Activated CD8-positive, alpha-beta T cell treated with anti-CD3 and anti-CD28 coated beads, Interleukin-2, amount 10 ng/mL, durations not matched to agents 7 days and 5 days (primary cell): ENCODE measurements at places on chromosomes 2 and 18.

- no peaks in the 10 kb centered on the region for H3K36me3 ChIP-seq
- no peaks in the 10 kb centered on the region for H3K27me3 ChIP-seq
Observed at GRCh38 chr2:199228887-199229819, 228.6 kb downstream of the SATB2 start.

- no peaks in the 10 kb centered on the region for H3K27me3 ChIP-seq
- H3K4me3 ChIP-seq, result peak overlapping the region; percentile 92
- DNase-seq, result no peak
- H3K36me3 ChIP-seq, result peaks cover 7% of the 10 kb centered on the region
Observed at GRCh38 chr2:11748861-11749645, 2.6 kb downstream of the LPIN1 start.

DNA sequence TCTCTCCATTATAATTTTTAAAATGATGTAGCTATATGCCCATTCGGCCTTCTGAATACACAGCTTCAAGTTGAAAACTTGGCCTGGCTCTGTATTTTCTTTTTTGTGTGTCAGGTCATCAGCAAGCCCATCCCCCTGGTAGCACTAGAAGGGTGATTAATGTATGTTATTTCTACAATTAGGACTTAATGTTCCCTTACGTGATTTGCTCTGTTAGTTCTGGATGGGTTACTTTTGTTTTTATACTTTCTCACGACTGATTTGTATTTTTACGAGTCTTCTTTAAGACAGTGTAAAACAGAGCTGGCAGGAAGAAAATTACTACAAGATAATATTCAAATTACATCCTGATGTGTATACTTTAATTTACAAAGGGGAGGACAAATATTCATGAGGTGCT, 88.4 kb upstream of the RGPD4 start:
- no peak overlapping the region for H3K4me3 ChIP-seq
- no peaks in the 10 kb centered on the region for H3K27me3 ChIP-seq
- H3K36me3 ChIP-seq, result no peaks in the 10 kb centered on the region
- no peak for DNase-seq

GRCh38 chr2:96161898-96162297, 16.7 kb upstream of the DUSP2 start:
- no peak for DNase-seq
- H3K4me3 ChIP-seq, result no peak overlapping the region
- peaks cover 2% of the 10 kb centered on the region for H3K36me3 ChIP-seq
- H3K4me1 ChIP-seq, result peaks cover 71% of the 10 kb centered on the region
- no peaks in the 10 kb centered on the region for H3K27me3 ChIP-seq

DNA sequence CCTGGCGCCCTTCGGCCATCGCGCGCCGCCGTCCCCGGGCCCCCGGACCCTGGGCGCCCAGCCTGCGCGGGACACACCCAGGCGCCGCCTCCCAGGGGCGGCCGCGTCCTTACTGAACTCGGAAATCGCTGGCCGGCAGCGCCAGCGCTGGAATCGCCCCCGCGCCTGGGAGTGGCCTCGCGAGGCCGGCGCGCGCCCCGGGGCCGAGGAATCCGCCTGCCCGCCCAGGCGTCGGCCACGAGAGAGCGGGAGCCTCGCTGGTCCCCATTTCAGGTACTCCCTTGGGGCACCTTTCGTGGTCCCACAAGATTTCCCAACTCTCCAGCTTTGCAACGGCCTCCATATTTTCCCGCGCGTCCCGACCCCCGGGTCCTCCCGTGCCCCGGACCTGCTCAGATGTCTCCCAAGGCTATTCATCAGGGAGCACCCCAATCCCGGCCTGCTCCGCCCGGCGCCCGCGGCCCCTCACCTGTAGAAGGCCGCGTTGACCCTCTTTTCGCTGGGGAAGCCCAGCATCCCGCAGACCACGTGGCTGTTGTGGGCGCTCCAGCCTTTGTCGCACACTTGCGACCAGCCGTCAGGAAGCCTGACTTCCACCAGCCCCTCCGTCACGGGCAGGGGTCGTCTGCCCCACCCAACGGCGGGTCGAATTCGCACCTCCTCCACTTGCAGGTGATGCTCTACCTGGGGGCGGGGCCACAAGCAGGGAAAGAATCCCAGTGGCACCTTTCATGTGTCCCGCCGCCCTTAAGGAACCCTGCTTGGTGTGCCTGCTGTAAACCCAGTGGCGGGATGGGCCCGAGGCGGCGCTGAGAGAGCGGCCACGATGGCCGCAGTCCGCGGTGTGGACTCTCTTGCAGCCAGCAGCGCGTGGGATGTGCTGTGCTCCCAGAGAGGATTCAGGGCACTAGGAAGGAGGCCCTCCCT, 4.6 kb downstream of the LOXL3 start:
- peaks cover 56% of the 10 kb centered on the region for H3K27me3 ChIP-seq
- no peak overlapping the region for H3K27ac ChIP-seq
- H3K36me3 ChIP-seq, result no peaks in the 10 kb centered on the region
- H3K4me3 ChIP-seq, result peak overlapping the region; percentile 56
- H3K4me1 ChIP-seq, result peaks cover 26% of the 10 kb centered on the region

DNA sequence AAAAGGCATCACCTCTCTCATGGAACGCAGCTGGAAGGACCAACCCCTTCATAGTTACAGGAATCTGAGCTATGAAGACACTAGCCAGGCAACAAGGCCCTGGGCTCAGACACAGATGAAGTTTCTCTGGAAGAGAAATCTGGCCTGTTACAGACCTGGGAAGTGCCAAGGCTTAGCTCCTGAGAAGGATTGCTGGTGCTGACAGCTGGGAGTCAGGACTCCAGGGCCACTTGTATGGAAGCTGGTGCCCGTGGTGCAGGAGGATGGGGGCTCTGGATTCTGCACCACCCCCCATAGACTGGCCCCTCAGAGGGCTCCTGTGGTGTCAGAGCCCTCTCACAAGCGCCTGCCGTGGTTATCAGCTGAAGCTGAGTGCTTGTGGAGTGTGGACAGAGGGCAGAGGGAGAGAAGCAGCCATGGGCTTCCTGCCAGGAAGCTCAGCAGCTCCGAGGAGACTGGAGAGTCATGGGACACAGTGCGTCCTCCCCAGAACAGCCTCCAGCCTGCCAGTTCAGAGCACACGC, 87.3 kb upstream of the LCLAT1 start:
- no peaks in the 10 kb centered on the region for H3K27me3 ChIP-seq
- H3K27ac ChIP-seq, result no peak overlapping the region
- H3K36me3 ChIP-seq, result no peaks in the 10 kb centered on the region
- no peak overlapping the region for H3K4me3 ChIP-seq
- peaks cover 30% of the 10 kb centered on the region for H3K4me1 ChIP-seq

- no peak overlapping the region for H3K27ac ChIP-seq
- H3K27me3 ChIP-seq, result no peaks in the 10 kb centered on the region
- peak; percentile 20 for DNase-seq
- H3K4me1 ChIP-seq, result peaks cover 71% of the 10 kb centered on the region
- H3K4me3 ChIP-seq, result no peak overlapping the region
Observed at GRCh38 chr2:46539327-46540276, 60.2 kb downstream of the TMEM247 start.

- no peaks in the 10 kb centered on the region for H3K27me3 ChIP-seq
- H3K36me3 ChIP-seq, result peaks cover 27% of the 10 kb centered on the region
- DNase-seq, result no peak
- H3K27ac ChIP-seq, result no peak overlapping the region
- no peak overlapping the region for H3K4me3 ChIP-seq
- H3K4me1 ChIP-seq, result peaks cover 12% of the 10 kb centered on the region
Observed at GRCh38 chr2:96733931-96734330, 5.9 kb downstream of the LMAN2L start.

- peaks cover 4% of the 10 kb centered on the region for H3K27me3 ChIP-seq
- no peak for DNase-seq
- peaks cover 5% of the 10 kb centered on the region for H3K4me1 ChIP-seq
- H3K27ac ChIP-seq, result no peak overlapping the region
Observed at GRCh38 chr2:182917924-182918323, 51.5 kb upstream of the FRZB start.

DNA sequence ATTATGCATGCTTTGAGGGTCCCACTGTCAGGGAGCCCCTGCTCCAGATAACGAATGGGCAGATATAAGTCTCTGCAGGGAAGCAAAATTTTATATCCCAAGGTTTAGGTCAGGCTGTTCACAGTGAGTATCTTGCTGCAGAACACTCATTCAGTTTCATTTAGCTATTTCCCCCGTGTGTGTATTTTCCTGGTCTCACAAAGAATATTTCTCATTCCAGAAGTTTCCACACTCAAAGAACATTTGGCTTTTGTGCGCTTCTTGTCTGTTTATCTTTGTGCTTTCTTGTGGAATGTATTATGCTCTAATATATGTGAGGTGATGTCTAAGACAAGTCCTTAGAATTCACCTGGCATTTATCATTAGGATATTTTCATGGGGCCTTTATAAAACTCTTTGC, 140.4 kb upstream of the MMADHC start:
- DNase-seq, result no peak
- H3K27me3 ChIP-seq, result no peaks in the 10 kb centered on the region
- H3K36me3 ChIP-seq, result no peaks in the 10 kb centered on the region
- no peak overlapping the region for H3K27ac ChIP-seq
- no peak overlapping the region for H3K4me3 ChIP-seq

GRCh38 chr18:35049111-35050027, 8.2 kb downstream of the MAPRE2 start:
- peak overlapping the region; percentile 67 for H3K4me3 ChIP-seq
- H3K27ac ChIP-seq, result peak overlapping the region; percentile 91
- peaks cover 72% of the 10 kb centered on the region for H3K4me1 ChIP-seq
- no peak for DNase-seq
- peaks cover 18% of the 10 kb centered on the region for H3K36me3 ChIP-seq

- no peak overlapping the region for H3K4me3 ChIP-seq
- DNase-seq, result no peak
- H3K36me3 ChIP-seq, result no peaks in the 10 kb centered on the region
- H3K4me1 ChIP-seq, result no peaks in the 10 kb centered on the region
Observed at GRCh38 chr2:120400551-120400950, 54.6 kb downstream of the INHBB start.

- H3K27me3 ChIP-seq, result no peaks in the 10 kb centered on the region
- H3K4me1 ChIP-seq, result no peaks in the 10 kb centered on the region
- H3K27ac ChIP-seq, result no peak overlapping the region
- DNase-seq, result no peak
- no peak overlapping the region for H3K4me3 ChIP-seq
Observed at GRCh38 chr18:68299906-68300305, 415.0 kb downstream of the TMX3 start.

GRCh38 chr2:214378455-214379103, 32.3 kb upstream of the VWC2L start:
- no peaks in the 10 kb centered on the region for H3K27me3 ChIP-seq
- no peak for DNase-seq
- no peaks in the 10 kb centered on the region for H3K4me1 ChIP-seq
- H3K27ac ChIP-seq, result no peak overlapping the region

GRCh38 chr2:107258531-107259407, 372.8 kb upstream of the ST6GAL2 start:
- H3K4me3 ChIP-seq, result no peak overlapping the region
- H3K27ac ChIP-seq, result no peak overlapping the region
- H3K36me3 ChIP-seq, result no peaks in the 10 kb centered on the region
- H3K27me3 ChIP-seq, result no peaks in the 10 kb centered on the region
